ENCODE measurements at places on chromosomes 5 and 9.

- no peak for DNase-seq
Measured at GRCh38 chr5:140408750-140409241, 7.2 kb downstream of the ANKHD1 start.

DNA sequence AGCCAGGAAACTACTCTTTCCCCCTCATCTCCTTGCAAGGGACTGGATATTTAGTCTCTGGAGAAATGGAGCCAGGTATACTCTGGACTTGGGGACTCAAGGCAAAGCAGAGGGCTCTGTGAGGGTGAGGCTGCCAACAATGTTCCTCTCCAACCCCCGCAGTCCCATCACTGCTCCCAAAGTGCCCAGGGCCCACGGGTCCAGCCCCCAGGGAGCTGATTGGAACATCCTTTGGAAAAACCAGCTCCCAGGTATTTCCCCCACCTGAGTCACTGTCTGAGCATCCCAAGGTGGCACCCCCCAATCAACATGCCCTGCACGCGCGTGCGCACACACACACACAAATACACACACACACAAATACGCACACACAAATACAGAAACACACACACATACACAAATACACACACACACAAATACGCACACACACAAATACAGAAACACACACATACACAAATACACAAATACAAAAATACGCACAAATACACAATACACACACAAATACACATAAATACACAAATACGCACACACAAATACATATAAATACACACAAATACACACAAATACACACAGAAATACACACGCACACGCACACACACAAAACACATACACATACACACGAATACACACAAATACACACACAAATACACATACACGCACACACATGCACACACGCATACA lies 137.4 kb downstream of the DAB2IP start:
- no peak for DNase-seq

DNA sequence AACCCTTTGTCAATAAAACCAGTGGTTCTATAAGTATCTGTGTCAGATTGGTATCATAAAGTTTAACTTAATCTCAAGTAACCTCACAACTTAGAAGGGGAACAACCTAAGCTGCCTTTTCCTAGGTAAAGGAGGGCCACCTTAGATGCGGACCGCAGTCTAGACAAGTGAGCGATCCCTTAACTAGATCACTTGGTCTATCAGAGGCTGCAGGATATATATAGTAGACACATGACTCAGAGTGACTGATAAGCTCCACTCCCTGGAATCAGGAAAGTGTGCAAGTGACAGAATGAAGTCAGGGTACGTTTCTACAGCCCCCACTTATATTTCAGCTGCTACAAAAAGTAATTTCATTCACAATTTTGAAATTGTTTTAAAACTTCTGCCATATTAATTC lies 7.4 kb downstream of the REEP5 start:
- DNase-seq, result peak; percentile 34

- peak; percentile 18 for DNase-seq
Measured at GRCh38 chr5:56575821-56576220, 239.5 kb upstream of the MAP3K1 start.

DNA sequence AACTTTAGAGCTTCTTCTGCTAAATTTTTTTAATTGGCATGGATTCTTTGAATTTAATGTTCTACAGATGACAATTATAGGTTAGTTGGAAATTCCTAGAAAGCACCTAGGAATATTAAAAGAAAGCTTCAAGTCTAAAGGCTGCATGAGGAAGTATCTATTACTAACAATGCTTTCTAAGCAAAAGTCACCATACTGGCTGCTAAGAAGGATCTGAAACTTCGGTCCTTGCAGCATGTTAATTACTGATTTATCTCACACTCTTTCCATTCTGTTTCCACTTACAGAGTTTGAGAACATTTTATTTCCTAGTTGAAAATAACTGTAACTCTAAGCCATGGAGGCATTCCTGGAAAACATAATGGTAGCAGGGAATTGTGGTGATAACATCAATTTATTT lies 8.4 kb downstream of the SEMA6A start:
- DNase-seq, result no peak
